Smooth muscle cell of the coronary artery (primary cell): ENCODE measurements at places on chromosomes 4 and X. TPM values are rescaled to one million over a fixed set of nuclear protein-coding genes. Genes with fewer than 3 reads are reported as not detected.

The MAGEE1 gene
- total RNA-seq, result 0.83 and 0.94 TPM in 2 replicates

The SPANXA2 gene
- total RNA-seq, result not detected in 2 replicates

The CLDN22 gene
- total RNA-seq, result 0.23 TPM in 1 of 2 replicates, not detected in the other

The SLC38A5 gene
- total RNA-seq, result 21.9 and 54.9 TPM in 2 replicates

The NIPAL1 gene
- total RNA-seq, result 7.1 TPM in 1 of 2 replicates, not detected in the other

The PARM1 gene
- total RNA-seq, result 0.70 and 1.2 TPM in 2 replicates
